ENCODE measurements at places on chromosomes 2 and 18. TPM values are rescaled to one million over a fixed set of nuclear protein-coding genes. Genes with fewer than 3 reads are reported as not detected.

The CRYBA2 gene
- not detected for total RNA-seq

The CAVIN2 gene
- 18.6 TPM for total RNA-seq

The EVA1A gene
- total RNA-seq, result 51.3 TPM

The IL1F10 gene
- not detected for total RNA-seq

The PROKR1 gene
- total RNA-seq, result not detected

The POMC gene
- total RNA-seq, result not detected

The TUBB8B gene
- total RNA-seq, result not detected

The DOK1 gene
- 9.2 TPM for total RNA-seq

All from placental pericyte (primary cell).